ENCODE measurements at places on chromosomes 2 and 18.

DNA sequence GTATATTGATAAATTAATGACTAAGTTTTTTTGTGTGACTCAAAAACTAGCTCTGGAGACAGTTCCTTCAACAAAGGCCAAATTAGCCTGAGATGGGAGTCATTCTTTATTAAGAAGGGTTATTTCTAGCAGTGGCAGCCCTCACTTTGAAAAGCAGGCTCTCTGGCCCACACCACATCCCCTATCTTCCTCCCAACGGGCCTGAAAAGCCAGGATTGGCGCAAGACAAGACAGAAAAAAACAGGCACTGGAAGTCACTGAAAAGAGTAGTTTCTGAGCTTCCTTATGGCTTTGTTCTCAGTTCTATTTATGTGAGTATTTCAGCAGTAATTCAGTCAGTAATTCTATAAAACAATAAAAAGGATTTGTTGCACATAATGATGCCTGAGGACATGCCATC, 149.0 kb downstream of the LAMA3 start:
- DNase-seq: no peak

DNA sequence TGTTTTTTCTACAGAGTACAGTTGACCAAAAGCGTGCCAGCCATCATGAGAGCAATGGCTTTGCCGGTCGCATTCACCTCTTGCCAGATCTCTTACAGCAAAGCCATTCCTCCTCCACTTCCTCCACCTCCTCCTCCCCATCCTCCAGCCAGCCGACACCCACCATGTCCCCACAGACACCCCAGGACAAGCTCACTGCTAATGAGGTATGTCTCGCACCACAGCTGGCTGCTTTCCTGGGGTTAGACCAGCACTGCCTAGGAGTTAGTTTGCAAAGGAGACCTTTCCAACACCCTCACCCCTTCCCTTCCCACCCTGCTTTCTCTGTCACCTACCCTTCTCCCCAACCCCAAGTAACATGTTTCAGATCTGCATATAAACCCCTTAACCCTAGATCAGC, 120.3 kb upstream of the IL1R2 start:
- no peak for DNase-seq

GRCh38 chr18:69414184-69414583, 13.5 kb downstream of the DOK6 start:
- no peak for DNase-seq

DNA sequence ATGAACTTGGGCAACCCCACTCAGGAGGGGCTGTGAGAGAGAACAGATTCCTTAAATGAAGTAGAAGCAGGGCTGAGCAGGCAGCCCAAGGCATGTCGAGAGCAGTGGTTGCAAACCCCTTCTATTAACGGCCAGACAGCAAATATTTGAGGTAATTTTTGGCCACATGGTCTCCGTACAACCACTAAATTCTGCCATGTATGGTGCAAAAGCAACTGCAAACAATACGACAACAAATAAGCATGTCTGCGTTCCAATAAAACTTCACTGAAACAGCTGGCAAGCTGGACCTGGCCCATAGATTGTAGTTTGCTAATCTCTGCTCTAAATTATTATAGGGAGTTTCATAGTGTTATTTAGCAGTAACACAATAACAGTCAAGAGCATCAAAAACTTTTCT, 217.0 kb upstream of the ZNF521 start:
- DNase-seq: no peak

DNA sequence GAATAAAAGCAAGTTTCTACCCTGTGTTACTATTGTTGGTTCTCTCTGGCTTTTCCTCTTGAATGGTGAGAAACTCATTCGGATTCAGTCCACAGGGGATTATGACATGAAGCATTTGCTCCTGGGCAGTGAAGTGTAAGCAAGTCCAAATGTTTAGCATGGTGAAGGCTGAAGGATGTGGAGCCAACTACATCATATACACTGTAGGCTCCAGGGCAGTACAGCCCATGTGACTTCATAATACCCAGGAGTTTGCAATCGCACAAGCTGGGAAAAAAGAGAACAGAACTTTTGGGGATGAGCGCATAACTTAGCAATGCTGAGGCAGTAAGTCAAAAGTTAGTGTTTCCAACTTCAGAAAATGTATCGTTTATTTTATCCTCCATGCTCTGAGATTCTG, 695.7 kb upstream of the POU3F3 start:
- DNase-seq: no peak

DNA sequence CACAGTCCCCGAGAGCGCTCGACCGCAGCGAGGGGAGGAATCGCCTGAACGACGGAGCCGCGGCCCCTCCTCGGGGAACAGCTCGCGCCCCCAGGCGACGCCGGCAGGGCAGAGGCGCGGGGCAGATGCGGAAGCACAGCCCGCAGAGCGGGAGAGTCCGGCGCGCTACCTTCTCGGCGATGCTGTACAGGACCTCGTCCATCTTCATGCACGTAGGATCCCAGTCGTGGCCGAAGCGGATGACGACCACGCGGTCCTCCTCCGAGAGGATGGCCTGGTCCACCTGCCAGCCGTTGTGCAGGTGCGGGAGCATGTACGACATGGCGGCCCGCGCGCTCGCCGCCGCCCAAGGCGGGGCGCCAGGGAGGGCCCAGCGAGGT, 302 bp downstream of the TXNL4A start:
- DNase-seq: peak; percentile 26

DNA sequence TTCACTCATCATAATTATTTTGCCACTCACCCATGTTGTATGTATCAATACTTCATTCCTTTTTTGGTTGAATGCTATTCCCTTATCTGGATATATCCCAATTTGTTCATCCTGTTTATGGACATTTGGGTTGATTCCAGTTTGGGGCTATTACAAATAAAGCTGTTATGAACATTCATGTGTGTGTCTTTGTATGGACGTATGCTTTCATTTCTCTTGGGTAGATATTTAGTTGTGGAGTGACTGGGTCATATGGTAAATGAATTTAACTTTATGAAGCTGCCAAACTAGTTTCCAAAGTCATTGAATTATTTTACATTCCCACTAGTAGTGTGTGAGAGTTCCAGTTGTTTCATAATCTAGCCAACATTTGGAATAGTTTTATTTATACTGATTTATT, 2.7 kb downstream of the FAM228B start:
- DNase-seq: no peak

DNA sequence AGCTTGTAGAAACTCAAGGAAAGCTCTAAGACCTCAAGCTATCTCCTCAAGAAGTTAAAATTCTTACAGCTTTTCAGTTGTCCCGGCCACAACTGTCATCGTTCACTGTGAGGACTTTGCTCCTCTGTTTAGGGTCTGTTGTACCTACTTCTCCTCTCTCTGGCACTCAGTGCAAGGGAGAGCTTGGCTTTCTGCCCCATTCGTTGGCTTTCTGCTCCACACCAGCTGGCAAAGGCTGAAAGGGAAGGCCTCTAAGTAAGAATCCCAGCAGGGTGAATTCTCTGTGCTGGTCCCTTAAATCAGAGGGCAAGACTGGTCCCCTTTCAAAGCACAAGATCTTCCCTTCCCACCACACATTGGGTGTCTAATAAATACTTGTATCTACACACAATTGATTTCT, 17.3 kb downstream of the ZBTB7C start:
- no peak for DNase-seq

DNA sequence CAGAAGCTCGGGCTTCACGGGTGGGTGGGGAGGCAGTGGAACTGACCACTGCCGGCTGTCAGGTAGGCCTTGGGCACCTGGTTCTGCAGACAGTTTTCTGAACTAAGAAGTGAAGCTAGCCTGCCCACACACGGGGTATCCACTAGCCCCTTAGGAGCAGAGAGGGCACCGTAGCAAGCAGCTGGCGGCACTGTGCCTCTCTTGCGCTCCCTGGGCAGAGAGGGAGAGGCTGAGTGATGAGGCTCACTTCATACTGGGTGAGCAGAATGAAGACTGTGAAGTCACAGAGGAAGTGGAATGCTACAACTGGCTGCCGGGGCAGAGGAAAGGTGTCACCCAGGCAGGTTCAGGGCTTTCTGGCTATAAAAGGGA, 753 bp downstream of the ITPRIPL1 start:
- no peak for DNase-seq

GRCh38 chr2:233798335-233799086, 20.4 kb downstream of the MROH2A start:
- DNase-seq: no peak

- no peak for DNase-seq
Measured at GRCh38 chr2:128169094-128169493, 78.1 kb downstream of the UGGT1 start.

- peak; percentile 2 for DNase-seq
Measured at GRCh38 chr2:53969968-53970723, 647 bp downstream of the PSME4 start.

DNA sequence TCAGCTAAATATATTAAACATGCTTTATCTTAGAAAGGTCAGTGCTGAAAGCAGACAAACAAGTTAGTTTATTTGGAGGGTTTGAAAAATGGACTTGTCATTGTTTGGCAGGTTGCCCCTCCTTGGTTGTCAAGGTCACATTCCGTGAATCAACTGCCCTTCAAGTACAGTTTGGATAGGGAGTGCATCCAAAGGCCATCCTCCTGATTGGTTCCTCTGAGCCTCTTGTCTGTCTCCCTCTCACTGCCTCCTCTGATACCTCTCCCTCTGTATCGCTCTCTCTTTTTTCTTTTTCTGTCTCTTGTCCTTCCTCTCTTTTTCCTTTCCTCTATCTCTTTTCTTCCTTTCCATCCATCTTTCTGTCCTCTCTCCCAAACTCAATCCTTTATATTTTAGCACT, 5.4 kb downstream of the ITGAV start:
- DNase-seq: no peak

- no peak for DNase-seq
Measured at GRCh38 chr2:162317861-162318327, 590 bp downstream of the IFIH1 start.

GRCh38 chr2:85564144-85564563, 2.9 kb upstream of the GGCX start:
- no peak for DNase-seq

DNA sequence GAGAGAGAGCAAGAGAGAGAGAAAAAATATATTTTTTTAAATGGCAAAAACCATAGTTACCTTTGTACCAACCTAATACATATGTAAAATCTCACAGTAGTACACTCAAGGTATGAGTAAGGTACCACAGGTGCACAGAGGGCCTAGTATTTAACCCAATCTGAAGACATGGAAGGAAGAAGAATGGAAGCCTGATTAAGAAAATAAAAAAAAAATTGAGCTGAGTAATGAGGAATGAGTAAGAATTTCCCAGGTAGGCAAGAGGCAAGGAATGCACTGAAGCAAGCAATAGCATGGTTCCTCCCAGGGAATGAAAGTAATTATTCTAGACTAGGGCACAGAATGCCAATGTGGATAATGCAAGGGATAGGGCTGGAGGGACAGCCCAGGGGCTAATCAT, 294.2 kb downstream of the FIGN start:
- no peak for DNase-seq

- no peak for DNase-seq
Measured at GRCh38 chr2:33488178-33488690, 11.8 kb downstream of the RASGRP3 start.

DNA sequence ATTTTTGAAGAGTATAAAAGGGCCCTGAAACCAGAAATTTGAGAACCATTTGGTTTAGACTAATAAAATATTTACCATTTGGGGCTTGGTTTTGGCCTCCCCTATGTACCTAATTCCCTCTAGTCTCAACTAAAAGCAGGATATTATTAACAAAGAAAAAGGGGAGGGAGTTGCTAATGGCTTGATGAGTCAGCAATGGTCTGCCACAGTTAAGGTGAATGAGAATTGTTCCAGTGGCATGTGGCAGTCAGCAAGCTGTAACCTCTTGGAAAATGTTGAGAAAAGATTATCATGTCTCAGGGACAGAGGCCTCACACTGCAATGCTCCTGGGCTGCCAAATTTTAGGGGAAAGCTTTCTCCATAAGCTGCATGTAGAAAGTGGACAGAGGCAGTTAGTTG, 20.1 kb upstream of the SLC39A10 start:
- DNase-seq: no peak

- DNase-seq: no peak
Measured at GRCh38 chr2:23404426-23404825, 19.4 kb downstream of the KLHL29 start.

DNA sequence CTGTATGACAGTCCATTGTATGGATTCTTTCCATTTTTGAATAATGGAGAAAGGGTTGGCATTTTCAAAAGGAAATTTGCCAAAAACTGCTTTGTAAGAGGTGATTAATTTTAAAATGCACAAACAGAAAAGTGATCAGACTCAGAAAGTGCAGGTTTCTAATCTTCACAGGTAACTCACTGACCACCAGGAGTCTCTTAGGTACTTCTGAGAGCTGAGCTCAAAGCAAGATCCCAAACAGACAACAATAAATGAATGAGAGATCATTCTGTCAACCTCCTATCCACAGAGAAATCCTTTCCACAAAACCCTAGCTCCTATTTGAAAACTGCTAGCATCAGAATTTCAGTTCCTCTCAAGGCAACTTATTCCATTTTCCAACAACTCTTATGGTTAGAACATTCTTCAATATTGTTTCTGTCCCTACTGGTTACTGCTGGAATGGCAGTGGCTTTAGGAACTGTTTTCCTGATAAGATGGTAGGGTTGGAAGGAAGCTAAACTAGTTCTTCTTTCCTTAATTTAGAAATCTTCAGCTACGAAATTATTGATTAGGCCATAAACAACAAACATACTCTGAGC, 20.6 kb upstream of the HAAO start:
- no peak for DNase-seq

DNA sequence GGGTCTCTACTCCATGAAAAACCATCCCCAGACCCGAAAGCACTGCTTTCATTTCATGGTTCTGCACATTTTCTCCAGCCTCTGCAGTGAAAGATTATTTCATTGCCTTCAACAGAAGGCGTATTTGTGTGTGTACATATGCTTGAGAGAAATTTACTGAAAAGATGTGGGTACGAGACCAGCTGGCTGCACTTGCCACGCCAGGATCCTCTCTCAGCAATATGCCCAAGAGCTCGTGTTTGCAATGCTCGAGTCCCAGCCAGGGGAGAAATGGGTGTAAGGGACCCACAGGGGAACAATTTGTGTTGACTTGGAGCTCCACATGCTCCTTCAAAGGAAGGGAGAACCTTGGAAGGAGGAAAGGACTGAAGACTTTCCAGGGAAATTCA, 37.3 kb downstream of the TMEM177 start:
- DNase-seq: no peak
